Right forelimb (tissue), 1 donor: ENCODE measurements at places on chromosomes 2 and 18.

DNA sequence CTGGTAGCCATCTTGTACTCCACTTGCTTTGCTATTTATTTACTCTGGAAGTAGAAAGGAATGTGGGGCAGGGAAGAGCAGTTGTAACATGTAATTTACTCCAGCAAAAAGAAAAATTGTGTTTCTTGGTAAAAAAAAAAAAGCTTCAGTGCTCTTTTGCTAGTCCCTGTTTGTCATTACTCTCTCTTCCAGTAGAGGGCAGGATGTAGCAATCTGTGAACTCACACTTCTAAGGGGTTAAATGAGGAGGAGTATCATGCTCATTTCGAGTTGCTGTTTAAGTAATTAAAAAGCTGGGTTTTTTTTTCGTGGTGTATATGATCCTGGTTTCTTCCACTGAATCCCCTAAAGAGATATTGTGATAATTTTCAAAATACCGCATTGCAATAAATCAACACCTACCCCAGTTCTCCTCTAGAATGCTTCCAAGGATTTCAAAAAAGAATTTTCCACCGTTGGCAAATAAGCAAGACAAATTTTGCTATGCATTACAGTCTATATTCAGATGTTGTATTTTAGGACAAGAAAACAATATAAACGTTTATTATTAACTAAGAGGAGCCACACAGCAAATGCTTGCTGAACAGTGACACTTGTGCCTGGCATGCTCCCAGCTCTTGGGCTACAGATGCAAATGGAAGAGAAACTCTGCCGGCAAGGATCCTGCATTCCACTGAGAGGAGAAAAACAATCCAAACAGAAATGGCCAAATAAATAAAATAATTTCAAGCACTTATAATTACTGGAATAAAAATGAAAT is 261.6 kb downstream of the ASXL3 start:
- DNase-seq, result peak; percentile 51

- no peak for DNase-seq
These were observed 5.7 kb downstream of the CHPF start for GRCh38 chr2:219537657-219538488.

- DNase-seq, result no peak
These were observed 3.5 kb downstream of the EFHD1 start for GRCh38 chr2:232636788-232637420.

DNA sequence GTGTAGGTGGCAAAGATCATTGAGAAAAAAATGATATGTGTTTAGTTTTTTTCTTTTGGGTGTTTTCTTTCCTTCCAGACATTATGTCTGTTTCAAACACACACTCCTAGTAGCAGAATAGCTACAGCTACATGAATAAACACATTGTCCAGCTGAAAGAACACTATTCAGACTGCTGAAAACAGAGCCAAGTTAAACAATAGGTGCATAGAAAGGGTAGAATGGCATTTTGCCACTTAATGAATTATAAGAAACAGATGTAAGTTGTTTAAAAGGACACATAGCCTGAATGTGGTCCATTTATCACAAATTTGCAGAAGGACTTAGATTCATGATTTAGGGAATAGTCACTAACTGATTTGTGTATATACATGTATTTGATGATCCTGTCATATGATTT is 20.1 kb downstream of the CTLA4 start:
- no peak for DNase-seq

DNA sequence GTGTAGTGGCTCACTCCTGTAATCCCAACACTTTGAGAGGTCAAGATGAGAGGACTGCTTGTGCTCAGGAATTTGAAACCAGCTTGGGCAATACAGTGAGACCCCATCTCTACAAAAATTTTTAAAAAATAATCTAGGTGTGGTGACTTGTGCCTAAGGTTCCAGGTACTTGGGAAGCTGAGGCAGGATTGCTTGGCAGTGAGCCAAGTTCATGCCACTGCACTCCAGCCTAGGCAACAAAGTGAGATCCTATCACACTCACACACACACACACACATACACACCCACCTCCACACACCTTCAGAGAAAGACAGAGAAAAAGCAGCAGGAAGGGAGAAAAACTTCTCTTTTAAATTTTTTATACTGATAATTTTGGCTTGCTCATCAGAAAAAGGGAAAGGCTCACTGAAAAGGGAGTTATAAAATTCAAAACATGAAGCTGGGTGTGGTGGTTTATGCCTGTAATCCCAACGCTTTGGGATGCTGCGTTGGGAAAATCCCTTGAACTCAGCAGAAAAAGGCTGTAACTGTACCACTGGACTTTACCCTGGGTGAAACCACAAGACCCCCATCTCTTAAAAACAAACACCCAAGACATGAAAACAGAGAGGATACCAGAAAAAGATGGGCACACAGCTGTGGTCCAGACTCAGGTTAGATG is 25.7 kb downstream of the FAM168B start:
- DNase-seq, result no peak
